ENCODE measurements at places on chromosomes 12 and 14. TPM values are rescaled to one million over a fixed set of nuclear protein-coding genes. Genes with fewer than 3 reads are reported as not detected.

DNA sequence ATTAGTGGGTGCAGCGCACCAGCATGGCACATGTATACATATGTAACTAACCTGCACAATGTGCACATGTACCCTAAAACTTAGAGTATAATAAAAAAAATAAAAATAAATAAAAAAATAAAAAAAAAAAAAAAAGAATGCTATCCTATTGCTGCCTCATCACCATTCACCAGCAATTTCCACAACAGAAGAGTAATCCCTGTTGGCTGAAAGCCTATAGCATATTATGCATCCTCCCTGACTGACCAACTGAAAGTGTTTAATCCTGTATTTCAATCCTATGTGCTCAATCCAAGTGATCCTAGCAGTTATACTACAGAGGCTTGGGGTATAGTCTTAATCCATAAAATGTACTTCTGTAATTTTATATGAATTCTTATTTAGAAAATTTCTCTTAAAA, 18.5 kb downstream of the DICER1 start:
- DNase-seq: no peak

DNA sequence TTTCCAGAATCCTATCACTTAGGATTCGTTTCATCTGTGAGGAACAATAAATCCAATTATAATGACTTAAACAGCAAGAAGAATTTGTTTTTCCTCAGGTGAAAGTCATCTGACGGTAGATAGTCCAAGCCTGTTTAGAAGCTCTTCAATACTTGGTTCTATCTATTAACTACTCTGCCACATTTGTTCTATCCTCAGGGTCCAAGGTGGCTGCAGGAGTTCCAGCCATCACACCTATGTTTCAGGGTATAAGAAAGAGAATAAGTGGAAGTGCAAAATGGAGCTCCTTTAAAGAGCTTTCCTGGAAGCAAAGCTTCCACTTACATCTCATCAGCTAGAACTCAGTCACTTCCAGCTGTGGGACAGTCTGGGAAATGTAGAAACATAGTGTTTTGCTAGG, 72.1 kb upstream of the CCDC60 start:
- DNase-seq: no peak

- DNase-seq: no peak
Measured at GRCh38 chr12:115897729-115898128, 379.8 kb downstream of the MED13L start.

- DNase-seq: no peak
Measured at GRCh38 chr14:102210421-102211042, 70.8 kb downstream of the WDR20 start.

- no peak for DNase-seq
Measured at GRCh38 chr12:56040963-56041551, 661 bp upstream of the RPS26 start.

DNA sequence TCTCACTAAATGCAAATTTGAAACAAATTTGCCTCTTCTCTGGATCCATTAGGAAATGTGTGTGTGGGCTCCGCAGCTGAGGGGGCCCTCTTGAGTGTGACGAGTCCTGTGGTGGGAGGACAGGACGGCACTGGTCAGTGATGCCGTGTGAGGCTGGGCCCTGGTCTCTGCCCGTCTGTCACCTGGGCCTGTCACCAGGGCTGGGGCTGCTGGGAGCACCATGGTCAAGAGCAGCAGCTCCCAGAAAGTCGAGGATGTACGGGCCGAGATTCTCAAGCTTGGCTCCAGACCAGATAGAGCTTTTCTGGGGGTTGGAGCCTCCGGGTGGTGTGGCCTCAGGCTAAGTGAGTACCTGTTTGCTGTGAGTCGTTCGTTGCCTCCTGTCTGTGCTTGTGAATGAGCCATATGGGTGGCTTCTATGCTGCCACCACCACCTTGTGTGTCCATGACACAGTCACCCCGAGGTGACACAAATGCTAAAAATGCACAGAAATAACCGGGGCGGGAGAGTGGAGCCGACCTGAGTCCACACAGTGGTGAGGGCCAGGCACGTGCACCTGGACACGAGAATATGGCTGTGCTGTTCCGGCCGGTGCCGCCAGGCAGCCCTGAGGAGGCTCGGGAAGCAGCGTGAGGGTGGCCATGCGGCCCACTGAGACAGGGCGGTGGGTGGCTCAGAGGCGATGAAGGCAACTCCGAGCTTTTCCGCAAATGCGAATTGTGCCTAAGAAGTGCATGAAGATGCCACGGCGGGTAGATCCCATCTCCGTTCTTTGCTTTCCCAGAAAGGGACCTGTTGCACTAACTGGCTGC, 8.7 kb downstream of the PGAM5 start:
- DNase-seq: no peak

DNA sequence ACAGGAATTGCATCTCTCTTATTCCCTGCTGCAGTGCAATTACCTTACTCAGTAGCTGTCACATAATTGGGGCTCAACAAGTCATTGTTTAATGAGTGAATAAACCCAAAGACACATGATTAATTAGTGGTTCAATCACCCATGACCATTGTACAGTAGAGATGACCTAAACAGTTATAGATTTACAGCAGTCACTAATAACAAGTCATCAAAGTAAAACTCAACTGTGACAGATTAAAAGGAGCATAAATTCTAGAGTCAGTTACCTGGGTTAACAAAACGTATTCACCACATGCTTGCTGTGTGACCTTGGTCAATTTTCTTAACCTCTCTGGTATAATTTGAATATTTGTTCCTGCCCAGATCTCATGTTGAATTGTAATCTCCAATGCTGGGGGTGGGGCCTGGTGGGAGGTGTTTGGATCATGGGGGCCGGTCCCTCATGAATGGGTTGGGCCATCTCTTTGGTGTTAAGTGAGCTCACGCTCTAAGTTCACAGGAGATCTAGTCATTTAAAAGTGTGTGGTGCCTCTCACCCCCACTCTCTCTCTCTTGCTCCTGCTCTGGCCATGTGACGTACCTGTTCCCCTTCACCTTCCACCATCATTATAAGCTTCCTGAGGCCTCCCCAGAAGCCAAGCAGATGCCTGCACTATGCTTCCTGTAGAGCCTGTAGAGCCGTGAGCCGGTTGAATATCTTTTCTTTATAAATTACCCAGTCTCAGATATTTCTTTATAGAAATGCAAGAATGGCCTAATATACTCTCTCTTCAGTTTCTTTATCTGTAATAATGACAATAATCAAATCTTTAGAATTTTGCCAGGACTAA, 141.9 kb upstream of the PLEKHG7 start:
- DNase-seq: no peak

- no peak for DNase-seq
Measured at GRCh38 chr12:27549236-27549800, 25.3 kb downstream of the PPFIBP1 start.

- DNase-seq: no peak
Measured at GRCh38 chr14:102234331-102235264, 70.4 kb downstream of the MOK start.

DNA sequence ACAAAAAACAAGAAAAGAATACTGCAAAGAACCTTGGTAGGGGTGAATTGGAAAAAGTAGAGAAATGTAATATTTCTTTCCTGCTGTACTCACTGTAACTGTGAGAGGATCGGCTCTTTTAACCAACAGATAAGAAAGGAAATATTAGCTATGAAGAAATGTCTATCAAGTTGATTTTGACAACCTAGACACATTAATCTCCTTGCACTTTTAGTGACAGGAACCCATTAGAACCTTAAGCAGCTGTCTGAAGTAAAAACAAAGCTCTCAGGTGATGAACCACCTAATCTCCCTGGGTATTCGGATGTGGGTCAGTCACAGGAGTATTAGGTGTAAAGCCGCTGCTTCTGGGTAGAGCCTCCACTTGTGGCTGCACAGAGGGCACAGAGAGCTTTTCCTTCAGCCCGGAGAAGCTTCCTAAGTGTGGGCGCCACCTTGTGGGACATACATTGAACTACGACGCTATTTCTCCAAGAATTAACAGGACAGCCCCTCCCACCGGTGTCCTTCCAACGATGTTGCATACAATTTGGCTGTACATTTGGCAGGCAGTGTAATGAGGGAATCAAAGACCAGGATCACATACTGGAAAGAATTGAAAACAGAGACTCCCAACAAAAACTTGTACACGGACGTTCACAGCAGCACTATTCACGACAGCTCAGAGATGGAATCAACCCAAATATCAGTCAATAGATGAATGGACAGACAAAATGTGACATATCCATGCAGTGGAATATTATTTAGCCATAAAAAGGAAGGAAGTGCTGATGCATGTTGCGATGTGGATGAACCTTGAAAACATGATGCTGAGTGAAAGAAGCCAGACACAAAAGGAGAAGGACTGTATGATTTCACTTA, 28.9 kb upstream of the MAPKAPK5 start:
- DNase-seq: peak; percentile 78

GRCh38 chr12:89236237-89236636, 116.1 kb downstream of the DUSP6 start:
- no peak for DNase-seq

DNA sequence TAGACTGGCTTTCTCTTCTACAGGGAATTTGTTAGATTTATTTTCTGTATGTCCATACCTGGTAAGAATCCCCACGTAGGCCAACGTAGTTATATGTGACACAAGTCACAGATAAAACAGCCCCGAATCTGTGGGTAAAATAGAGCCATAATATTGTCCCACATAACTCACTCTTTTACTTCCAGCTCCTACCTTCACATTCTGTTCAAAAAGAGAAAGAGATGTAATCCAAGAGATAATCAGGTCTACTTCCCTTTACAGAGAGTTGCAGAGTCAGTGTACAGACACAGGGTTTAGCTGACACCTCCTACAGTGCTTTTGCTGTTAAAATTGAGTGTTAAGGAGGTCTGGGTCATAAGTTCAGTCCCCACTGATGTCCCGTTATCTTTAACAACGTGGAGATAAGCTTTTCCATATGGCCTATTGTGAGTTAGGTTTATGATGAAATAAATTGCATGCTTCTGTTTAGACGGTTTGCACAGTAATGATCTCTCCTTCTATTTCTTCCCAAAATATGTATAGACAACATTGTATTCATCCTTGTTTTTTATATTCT, 446.5 kb downstream of the ADAMTS20 start:
- no peak for DNase-seq

DNA sequence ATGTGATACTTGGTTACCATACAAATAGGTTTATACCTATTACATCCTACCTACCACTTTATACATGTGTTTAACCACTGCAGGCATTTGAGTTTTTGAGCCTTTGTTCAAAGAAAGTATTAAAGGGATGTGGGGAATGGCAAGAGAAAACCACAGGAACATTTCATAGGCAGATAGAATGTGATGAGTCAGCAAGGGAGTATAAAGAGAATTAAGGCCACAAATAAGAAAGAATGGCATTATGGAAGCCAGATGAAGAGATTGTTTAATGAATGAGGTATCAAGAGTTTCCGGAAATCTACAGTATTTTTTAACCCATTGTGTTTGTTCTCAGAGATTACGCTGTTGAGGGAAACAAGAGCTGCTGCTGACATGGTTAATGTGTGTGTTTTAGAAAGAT, 66.9 kb downstream of the METTL25 start:
- DNase-seq: no peak

DNA sequence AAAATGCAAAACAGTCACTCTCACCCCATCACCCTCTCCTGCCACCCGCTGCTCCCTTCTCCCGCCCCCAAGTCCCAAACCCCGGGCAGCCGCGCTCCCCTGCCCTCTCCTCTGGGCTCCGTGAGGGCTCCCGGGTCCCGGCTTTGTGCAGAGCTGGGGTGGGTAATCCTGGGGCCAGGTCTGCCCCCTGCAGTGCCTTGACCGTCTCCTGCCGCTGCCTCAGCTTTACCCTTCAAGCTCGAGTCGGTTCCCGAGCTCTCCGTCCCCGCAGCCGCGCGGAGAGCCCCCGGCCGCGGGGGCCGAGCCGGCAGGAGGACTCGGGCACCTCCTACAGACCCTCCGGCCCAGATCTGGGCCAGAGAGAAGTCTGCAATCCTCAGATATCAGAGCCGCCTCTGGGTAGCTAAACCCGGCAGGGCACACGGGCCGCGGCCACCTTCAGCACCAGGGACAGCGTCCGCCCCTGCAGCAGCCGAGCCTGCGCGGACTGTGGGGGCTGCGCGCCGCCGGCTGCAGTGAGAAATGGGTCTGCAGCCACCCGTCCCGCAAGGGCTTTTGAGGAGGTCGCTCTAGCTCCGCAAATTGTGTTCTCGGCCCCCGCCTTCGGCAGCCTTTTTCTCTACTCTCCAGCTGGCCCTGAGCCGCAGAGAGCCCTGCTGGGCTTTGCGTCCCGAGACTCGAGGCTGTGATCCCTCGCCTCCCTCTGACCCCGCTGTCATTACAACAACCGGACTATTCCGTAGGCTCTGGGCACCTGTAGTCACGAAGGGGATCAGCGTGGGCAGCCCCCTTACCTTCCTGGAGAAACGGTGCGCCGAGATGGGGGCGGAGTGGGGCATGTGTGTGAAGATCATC, 1.2 kb downstream of the PRMT8 start:
- peak; percentile 83 for DNase-seq

- DNase-seq: no peak
Measured at GRCh38 chr12:15855646-15856045, 26.5 kb upstream of the STRAP start.

DNA sequence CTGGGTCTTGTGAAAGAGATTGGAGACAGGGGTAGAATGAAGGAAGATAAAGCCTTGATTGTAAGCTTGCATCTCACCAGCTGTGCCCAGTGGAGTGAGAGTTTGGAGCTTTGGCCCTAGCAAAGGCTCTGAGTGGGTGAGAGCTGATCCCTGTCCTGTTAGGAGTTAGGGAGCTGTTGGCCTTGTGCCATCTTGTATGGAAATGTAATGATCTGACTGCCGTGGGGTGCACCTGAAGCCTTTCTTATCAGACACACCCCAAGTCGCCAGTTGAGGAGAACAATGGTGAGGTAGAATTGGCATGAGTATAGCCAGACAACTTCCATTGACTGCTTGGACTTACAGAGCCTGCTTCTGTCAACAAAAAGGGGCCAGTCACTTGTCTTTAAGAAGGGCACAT, 130.1 kb downstream of the PRKCH start:
- DNase-seq: no peak

DNA sequence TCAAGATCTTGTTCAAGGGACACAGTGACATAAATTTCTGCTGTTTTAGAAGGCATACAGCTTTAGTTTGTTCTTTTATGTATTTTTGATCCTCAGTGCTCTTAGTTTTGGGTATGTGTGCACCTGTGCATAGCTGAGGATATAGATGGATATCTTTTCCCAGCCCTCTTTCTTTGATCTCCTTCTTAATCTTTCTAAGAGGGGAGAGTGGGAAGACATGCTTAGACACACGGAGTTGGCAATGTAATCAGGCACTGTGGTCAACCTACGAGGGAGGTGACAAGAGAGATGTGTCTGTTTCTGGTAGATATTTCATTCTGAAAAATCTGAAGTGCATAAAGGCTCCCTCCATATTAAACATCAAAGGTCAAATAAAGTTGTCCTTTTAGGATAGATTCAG, 340.6 kb downstream of the TMEM132D start:
- DNase-seq: no peak

Gene TCL1B
- 0.60 TPM for polyA plus RNA-seq

Gene SELPLG
- polyA plus RNA-seq: 1.3 TPM

Gene CDKL1
- polyA plus RNA-seq: 8.6 TPM

Gene PCED1B
- polyA plus RNA-seq: 4.2 TPM
